ENCODE measurements at places on chromosomes 4 and X.
A peak's percentile ranks its signal among the peaks of the same experiment; 100 is the strongest.

- DNase-seq, result peak; percentile 1
Measured at GRCh38 chrX:106952988-106953387, 32.8 kb downstream of the CLDN2 start.

DNA sequence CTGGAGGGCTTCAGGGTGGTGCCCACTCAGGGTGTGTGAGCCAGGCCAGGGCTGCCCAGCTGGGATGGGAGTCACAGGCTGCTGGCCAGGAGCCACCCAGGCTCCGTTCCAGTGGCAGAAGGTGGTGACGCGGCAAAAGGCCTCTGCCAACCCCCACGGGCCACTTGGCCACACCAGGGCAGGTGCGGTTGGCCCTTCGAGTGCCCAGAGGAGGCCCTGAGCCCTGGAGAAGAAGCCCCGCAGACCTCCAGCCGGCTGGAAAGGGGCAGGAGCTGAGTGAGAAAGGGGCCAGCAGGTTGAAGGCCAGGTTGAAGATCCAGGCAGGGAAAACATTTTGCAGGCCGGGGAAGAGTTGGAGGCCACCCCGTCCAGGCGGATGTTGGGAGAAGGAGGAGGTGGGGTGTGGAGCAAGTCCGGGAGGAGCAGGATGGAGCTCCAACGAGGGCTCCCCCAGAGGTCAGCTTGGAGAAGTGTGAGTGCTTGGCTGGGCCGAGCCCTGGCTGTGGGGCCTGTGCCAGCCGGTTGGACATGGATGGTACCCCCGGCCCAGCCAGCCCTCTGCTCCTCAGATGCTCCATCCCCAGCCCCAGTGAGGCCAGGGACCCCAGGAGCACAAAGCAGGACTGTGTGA lies 2.8 kb upstream of the CPLX1 start:
- no peak for DNase-seq

DNA sequence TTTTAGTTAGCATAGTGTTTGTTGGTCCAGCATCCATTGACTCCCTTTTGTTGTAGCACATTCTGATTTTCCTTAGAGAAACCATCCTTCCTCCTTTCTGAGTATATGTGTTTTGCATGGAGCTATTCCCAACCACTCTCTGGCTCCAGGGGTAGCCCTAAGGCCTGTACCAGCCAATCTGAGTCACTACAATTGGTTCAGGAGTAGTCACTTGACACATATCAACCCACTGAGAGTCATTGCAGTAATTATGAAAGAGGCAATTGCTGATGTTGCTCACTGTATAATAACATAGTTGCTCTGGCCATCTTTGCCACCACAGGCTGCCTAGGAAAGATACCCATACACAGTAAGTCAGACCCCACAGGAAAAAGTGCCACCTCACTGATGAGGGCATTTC lies 71.2 kb upstream of the GRID2 start:
- DNase-seq, result no peak

DNA sequence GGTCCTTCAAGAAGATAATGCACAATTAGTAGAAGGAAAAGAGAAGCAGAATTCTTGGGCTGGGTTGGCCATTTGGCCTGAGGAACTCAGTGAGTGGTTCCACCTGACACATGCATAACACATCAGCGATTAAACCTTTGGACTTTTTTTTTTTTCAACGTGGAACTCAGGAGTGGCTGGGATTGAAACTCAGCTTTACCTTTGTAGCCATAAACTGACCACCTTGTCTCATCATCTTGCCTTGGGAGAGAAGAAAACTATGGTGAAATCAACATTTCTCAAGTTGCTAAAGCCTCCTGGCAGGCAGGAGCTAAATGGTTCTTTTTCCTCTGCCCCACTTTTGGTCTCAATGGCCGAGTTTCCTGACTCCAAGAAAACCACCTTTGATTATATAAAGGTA lies 16.3 kb downstream of the PTTG2 start:
- DNase-seq, result no peak

- no peak for DNase-seq
Measured at GRCh38 chr4:32768664-32769389, 2048.7 kb downstream of the PCDH7 start.

DNA sequence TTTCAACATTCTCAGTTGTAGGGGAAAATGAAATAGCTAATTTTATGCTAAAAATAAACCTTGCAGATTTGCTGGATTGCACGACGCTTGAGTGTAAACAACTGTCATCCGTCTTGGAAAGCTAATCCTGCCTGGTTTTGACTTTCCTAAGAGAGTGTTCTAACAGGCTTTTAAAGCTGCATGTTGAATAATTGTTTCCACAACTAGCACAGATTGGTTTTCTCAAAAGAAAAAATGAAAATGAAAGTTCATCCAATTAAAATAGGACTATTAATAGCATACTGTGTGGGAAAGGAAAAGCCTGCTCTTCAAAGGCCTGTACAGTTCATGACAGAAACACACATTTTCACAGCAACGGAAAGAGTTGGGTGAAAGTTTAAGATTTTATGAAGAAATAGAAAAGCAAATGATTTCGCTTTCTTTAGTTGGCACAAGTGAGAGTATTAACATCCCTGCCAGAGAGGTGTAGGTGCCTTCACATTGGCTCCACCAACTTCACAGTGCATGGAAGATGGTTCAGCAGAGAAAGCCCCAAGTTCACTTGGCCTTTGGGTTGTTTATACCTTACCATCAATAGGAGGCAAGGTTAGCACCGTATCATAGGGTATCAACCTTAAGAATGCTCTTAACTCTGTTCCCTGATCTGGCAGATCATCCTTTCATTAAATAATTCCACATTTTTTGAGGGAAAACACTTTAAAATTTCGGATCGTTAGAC lies 140.0 kb upstream of the GUCY1A1 start:
- no peak for DNase-seq

DNA sequence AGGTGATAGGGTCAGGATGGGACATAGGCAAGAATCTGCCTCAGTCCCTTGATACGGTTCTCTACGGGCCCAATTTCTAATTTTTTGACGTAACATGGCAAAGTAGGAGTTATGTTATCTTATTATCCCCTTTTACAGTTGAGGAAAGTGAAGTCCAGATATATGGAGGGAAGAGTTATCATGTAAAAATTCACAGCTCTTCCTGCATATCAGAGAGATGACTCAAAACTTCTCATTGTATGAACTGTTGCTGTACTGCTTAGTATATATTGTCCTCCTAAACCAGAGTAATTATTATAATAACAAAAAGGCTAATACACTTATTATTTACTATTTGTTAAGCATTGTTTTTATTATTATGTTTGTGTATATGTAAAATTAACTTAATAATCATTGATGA lies 260.5 kb upstream of the IGFBP7 start:
- no peak for DNase-seq

DNA sequence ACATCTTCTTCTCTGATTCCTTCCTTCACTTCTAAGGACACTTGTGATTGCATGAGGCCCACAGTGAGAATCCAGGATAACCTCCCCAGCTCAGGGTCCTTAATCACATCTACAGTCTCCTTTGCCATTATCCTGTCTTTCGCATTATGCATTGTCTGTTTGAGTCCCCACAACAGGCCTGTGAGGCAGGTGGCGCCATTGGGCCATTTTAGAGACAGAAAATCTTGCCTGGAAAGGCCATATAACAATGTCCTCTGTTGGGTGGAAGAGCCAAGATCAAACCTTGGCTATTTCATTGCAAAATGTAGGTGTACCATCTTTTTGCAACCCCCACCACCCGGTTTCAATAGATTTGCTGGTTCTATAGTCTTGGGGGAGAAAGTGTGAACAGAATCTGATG lies 11.8 kb upstream of the DCUN1D4 start:
- peak; percentile 73 for DNase-seq

GRCh38 chr4:161498155-161498554 lies 665.6 kb downstream of the FSTL5 start:
- DNase-seq, result no peak

DNA sequence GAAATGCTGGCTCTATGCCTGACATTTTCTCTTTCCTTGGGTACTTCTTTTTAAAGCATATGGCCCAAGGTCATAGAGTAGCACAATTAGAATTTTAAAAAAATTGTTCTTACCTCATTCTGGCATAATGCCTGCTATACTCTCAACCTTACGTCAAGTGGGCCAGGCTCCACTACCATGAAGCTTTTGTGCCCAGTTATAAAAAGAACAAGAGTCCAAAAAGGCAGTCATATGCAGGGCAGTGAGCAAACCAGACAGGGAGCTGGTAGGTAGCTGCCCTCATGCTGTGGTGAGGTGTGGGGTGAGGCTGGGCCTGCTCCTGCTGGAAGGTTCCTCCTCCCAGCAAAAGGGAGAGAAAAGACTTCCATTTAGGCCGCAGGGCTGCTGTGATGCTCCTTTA lies 64.4 kb upstream of the UCP1 start:
- DNase-seq, result no peak

GRCh38 chr4:52939325-52939724 lies 77.2 kb downstream of the RASL11B start:
- no peak for DNase-seq

DNA sequence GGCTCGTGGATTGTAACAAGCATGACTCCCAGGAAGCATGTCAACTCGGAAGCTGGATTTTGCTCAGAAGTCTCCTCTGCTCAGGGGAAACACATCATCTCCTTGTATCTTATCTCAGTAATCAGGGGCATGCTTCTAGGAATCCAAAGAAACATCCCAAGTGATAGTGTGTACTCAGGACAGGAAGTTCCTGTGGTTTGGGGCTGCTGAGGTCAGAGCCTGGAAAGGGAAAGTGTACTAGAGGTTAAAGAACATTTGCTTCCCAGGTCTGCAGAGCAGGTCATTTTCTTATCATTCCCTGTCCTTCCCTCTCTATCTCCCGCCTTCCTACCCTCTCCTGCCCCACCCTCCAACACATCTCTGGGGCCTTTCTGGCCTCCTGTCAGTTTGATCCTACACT lies 38.8 kb downstream of the SLC34A2 start:
- DNase-seq, result no peak

- DNase-seq, result no peak
Measured at GRCh38 chr4:134393592-134393991, 192.0 kb upstream of the PABPC4L start.

DNA sequence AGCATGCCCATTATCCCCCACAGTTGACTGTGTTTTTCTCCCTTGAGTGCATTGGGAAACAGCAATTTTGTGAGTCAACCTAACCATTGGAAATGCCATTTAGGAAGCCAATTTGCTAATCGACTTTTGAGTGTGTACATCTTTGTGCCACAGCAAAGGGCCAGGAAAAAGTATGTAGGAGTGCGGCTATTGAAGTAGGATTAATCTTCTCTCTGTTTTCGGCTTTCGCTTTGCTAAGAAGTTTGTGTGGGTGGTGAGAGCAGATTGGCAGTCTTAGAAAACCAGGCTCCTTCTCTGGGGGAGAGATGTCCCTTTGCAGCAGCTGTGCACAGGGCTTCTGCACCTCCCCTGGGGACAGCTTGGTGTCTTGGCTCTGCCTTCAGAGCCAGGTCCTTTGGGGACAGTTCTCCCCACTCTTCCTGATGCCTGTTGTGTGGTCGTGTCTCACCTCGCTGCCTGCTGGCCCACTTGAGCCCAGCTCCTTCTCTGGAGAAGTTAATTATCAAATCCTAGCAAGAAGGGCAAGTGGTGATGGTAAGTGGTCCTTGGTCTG lies 74.5 kb downstream of the GEMIN8 start:
- no peak for DNase-seq

- no peak for DNase-seq
Measured at GRCh38 chr4:39044956-39045826, 13.0 kb upstream of the TMEM156 start.

- DNase-seq, result no peak
Measured at GRCh38 chr4:101280866-101281600, 66.3 kb downstream of the PPP3CA start.

DNA sequence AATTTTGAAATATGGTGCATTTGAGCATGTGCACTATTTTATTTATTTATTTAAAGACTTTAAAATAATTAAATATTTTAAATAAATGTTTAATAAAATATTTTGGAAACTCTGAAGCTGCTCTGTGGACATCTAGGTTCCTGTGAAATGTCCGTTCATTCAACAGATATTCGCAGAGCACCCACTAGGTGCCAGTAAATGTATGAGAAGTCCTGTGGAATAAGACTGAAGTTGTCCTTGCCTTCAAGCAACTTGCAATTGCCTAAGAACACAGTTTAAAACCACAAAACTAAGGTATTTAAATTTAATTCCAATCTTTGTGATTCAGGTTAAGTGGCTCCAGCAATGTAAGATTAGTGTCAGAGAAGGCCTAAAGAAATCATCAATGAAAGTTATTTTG lies 306.7 kb downstream of the GBA3 start:
- no peak for DNase-seq

- DNase-seq, result no peak
Measured at GRCh38 chr4:56844802-56845580, 23.5 kb upstream of the SPINK2 start.

Measured in pons (tissue), 1 donor.